Tibial nerve (tissue), 4 donors: ENCODE measurements at places on chromosomes 4 and X.

GRCh38 chr4:41396214-41396613, 139.5 kb downstream of the UCHL1 start:
- no peak for DNase-seq

DNA sequence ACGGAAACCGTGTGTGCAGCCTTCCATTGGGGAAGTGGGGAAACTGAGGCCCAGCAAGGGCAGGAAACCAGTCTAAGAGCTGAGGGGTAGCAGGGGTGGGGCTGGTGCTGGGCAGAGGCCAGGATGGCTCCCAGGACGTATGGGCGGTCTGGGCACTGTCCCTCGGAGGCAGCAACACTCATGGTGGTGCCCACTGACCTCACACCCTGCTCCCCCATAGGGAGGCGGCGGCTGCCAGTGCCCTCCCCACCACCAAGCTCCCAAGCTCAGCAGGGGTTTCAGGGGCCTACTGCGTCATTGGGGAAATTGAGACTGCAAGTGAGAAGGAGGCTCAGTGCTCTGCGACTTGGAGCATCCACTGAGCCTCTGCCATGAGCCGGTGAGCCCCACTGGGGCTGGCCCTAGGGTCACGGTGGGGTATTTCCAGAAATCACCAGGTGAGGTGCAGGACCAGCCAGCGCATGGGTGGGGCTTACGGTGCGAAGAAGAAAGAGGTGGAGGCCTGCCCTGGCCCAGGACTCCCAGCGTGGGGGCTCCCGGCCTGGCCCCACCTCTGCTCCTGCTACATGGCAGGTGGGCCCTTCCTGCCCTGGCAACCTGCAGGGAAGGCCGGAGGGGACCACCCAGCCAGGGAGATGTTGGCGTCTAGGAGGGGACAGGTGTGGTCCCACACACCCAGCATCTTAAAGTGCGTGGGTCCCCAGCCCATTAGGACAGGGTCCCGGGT, 915 bp downstream of the MSANTD1 start:
- DNase-seq: no peak

DNA sequence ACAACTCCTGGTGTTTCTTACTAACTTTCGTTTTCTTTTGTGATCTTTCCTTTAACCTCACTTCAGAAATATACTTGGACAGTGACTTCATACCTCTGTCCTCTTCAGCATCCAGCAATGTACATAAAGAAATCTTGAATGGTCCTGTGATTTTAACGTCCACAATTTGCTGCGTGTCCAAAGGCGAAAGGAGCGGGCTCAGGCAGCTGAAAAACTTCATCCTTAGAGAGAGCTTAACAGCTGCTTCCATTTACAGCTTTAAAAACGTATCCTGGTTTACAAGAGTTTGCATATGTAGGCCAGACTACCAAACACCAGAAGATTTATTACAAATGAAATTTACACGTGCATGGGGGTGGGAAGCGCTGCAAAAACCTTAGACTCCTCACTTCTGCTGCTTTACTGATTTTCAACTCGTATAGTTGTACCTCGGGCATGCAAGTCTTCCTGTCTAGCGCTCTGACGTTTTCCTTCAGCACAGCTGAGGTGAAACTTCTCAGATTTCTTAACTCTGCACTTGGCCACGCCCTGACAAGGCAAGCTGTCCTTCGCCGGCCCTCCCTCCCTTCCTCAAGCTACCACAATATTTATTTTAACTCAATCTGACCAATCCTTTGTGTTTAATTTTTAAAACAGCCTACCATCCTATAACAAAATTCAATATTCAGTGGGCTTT, 406.4 kb downstream of the FAM47A start:
- DNase-seq: no peak

GRCh38 chr4:37470245-37470644, 215.9 kb downstream of the RELL1 start:
- no peak for DNase-seq

DNA sequence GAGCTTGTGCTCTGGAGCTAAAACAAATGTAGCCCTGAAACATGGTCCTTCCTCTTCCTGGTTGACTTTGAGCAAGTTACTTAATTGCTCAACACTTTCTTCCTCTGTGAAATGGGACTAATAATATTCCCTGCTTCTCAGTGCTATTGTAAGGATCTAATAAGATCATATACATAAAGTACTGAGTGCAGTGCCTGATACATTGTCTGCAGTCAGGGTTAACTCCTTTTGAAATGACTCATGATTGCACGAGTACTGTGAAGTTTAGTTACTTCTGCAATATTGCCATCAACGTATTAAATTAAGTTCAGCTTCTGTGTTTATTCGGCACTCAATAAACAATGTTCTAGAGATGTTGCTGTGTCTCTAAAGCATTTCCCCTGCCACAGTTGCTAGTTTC, 91.8 kb upstream of the HPRT1 start:
- no peak for DNase-seq

- DNase-seq: no peak
Observed at GRCh38 chr4:68858039-68858438, 42.2 kb downstream of the UGT2B10 start.

GRCh38 chr4:38668203-38668971, 4.4 kb downstream of the KLF3 start:
- no peak for DNase-seq

DNA sequence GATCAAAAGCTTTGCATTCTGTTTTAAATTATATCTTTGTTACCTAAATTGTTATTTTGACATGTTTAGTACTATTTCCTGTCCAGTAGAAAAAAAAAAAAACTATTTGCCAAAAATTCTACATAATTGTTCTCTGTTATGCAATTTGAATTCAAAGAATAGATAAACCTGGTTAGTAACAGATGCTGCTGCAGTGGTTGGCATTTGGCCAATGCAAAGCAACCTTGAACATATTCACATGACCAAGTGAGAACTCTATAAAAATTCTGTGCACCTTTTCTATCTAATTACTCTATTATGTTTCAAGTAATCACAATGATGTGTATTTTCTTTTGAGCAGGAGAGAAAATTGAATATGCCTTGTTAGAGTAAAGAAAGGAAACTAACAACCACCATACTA, 1473.4 kb downstream of the RPA4 start:
- no peak for DNase-seq

GRCh38 chr4:185066179-185066578, 47.9 kb downstream of the HELT start:
- no peak for DNase-seq

DNA sequence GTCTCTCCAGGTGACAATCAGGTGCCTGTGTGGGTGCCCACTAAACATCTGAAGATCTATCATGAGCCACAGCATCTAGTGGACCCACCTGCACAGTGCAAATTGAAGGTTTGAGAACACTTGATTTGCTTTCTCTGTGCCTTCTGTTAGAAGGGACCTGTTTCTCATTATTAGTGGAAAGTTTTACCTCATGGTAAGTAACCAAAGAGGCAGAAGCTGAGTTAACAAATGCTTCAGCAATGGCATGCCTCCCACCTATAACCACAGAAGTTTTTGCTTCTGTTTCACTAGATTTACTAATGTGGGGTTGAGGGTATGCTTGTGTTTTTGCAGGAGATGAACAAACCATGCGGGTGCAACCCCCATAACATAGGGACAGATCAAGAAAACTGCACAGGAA, 297.4 kb upstream of the DKK2 start:
- no peak for DNase-seq

GRCh38 chr4:150010525-150011126, 67.6 kb upstream of the DCLK2 start:
- DNase-seq: peak; percentile 40

GRCh38 chrX:132532097-132532496, 43.3 kb upstream of the MBNL3 start:
- DNase-seq: no peak
